ENCODE measurements at places on chromosomes 5 and 9.
A peak's percentile ranks its signal among the peaks of the same experiment; 100 is the strongest.

- DNase-seq, result no peak
Observed at GRCh38 chr9:108022246-108022935, 532.8 kb upstream of the KLF4 start.

DNA sequence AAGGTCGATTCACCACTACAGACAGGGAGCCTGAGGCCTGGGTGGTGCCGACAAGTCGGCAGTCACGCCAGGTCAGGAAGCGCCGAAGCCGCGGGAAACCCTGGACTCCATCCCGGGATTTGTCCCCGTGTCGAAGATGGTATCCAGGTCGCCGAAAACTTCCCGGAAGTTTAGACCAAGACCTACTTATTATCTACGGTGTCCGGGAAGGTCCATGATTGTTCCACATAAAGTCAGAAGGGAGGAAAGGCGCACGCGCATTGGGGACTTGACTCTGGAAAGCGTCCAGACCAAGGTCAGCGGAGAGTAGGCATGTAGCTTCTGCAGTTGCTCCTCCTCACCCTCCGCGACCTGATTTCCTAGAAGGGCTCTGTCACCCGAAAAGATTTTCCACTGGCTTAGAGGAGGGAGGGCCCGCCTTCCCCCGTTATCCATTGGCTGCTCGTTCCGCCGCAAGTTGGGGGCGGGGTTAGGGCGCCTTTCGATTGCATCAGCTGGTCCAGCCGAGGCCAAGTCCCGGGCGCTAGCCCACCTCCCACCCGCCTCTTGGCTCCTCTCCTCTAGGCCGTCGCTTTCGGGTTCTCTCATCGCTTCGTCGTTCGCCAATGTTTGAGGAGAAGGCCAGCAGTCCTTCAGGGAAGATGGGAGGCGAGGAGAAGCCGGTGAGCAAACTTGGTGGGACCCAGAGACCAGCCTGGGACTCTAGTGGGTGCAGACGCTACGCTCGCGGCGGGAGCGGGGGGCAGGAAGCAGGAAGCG is at the start of gene TARS1:
Gene TARS1, plus strand, starts transcription at position 484 of the 759 bp plus-strand sequence. Its CDS starts 122 bp downstream, at position 606.
- DNase-seq, result peak; percentile 93

DNA sequence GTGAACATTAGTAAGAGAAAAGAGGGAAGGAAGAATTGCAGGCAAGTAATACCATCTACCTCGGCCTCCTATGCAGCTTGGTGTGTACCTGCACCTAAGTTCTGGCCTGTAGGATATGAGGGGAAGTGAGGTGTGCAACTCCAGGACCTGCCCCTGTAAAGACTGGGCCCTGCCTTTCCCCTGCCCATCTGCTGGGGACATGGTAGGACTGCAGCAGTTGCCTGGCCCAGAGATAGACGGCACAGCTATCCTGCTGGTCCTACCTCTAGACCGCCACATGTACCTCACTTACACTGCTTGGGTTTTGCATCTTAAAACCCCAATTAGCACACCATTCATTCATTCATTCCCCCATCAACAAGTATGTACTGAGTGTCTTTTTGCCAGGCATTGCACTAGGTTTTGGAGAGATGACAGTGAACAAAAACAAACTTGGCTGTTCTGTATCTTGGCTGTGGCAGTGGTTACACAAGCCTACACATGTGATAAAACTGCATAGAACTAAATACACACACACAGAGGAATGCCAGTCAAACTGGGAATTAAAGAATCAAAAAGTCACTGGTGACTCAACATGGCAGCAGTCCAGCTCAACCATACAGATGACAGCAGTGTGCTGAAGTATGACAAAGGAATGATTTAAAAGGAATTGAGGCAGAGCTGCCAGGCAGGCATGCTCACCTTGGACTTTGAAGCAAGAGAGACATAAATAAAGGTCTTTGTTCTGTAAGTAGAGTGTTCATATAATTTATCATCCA is 23.3 kb upstream of the MGAT1 start:
- DNase-seq, result no peak

- no peak for DNase-seq
Observed at GRCh38 chr5:154514331-154514730, 36.3 kb upstream of the HAND1 start.

DNA sequence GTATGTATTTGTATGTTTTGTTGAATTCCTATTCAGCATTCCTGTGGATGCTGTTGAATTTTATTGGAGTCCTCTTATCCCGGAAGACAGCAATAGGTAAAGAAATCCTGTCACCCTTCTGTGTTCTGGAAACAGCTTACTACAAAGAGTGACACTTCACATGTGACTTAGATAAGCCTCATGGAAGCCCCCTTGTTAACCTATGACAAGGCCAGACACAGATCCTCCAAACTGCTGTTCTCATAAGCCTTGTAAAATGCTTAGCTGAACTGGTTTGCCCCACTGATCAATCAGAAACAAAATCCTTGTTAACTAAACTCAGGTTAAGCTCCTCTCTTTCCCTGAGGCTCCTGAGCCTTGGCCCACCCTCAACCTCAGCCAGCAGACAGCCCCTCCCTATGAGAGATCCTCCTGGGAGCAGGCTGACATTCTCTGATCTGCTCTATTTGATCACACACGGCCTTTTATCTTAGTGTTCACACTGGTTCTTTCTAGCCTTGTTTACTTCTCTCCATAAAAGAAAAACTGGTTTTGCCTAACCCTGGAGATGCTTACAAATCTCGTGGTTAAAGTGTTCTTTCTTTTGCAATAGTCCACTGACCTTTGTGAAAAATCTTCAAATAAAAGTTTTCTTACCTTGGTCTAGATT is 29.4 kb upstream of the ATP6V1G1 start:
- no peak for DNase-seq

DNA sequence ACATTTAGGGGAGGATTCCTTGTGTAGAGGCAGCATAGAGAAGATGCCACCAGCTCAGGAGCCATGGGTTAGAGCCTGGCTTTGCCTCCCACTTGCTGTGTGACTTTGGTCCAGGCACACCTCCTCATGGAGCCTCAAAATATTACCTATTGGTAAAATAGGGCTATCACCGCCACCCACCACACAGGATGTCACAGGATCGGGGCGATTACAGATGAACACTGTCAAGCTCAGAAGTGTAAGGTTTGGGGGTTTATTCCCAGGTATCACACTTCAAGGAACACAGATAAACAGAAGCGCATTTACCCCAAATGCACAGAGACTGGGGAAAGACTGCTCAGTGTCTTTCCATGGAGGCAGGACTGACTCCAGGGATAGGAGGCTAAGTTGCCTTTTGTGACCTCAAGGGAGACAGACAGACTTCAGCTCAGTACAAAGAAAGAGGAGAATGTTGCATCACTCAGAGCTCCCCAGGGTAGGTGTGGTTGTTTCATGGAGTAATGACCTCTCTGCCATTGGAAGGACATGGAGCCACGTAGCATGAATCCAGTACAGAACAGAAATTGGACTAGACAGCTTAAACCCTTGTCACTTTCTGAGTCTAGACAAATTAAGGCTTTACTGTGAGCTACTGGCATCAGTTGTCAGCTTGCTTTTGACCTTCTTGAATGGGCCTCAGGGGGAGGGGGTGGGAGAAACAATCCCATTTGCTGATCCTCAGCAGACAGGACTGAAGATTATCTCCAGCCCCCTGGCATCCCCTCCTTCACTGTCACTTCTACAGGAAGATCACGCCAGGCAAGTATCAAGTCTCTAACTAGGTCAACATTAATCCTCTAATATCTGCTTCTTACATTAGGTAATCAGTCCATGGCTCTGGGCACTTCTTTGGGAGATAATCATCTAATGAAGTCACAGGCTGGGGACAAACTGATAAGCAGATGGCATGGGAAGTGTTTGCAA is 6.5 kb downstream of the TRAF1 start:
- no peak for DNase-seq

GRCh38 chr5:50441493-50441955 is 436 bp upstream of the EMB start:
- DNase-seq, result no peak

DNA sequence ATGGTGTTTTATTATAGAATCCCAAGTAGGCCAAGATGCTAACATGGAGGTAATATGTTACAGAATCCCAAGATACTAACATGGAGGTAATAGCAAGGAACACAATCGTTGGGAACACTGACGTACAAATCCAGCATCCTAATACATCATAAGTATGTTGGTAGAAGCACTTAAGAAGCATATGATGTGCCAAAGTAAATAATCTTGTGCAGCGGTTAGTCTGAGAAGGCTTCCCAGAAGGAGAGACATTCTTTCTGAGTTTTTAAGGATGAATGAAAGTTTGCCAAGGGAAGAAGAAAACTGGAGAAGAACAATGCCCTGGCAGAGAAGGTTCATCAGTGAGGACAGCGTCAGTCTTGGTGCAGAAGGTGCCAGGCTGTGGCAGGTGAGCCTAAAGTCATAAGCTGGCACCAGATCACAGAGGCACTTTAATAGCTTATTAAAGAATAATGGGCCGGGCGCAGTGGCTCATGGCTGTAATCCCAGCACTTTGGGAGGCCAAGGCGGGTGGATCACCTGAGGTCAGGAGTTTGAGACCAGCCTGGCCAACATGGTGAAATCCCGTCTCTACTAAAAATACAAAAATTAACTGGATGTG is 294.5 kb upstream of the PIK3R1 start:
- no peak for DNase-seq

GRCh38 chr9:89137542-89138462 is 40.8 kb downstream of the SHC3 start:
- no peak for DNase-seq

DNA sequence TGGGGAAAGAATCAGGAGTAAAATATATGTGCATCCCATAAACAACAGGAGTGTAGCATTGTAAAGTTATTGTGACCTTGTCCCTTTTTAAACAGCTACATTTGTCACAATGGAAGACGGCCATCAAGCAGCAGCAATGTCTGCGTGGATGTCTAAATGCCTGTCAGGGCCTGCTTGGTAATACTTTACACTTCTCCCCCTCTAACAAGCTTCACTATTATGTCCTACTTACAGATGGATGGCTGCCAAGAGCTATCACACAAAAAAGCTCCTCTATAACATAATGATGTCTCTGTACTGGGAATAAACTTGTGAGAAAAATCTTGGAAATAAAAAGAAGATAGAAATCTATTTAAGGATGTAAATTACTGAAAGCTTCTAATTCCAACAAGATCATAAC is 213.0 kb downstream of the FBXL17 start:
- DNase-seq, result no peak

GRCh38 chr5:36156619-36157018 is 4.7 kb downstream of the SKP2 start:
- DNase-seq, result no peak

DNA sequence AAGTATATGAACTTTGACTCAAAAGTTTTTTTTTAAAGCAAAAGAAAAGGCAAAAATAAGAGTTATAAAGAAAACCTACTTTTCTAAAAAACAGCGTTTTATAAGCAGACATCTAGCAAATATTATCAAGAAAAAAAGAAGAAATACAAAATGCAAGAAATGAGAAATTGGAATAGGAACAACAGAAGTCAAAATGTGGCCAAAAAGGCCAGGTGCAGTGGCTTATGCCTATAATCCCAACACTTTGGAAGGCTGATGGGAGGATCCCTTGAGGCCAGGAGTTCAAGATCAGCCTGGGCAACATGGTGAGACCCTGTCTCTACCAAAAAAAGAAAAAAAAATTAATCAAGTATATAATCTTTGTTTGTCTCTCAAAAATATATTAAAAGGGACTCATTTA is 35.9 kb downstream of the APTX start:
- DNase-seq, result no peak

DNA sequence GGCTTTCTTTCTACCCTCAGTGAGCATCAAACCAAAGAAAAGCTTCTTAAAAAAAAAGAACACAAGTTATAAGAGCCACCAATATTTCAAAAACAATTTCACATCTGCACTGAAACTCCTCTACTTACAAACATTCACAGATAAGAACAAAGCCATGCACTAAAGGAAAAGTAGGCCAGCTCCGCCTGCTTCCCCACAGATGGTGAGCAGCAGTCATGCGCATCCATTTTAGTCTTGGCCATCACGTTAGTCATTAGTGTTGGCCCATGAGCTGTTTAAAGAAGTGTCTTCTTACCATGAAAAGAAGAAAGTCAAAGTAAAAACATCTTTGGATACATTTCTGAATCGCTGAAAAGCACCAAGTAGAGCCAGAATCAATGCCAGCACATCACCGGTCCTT is 40.0 kb upstream of the SMIM23 start:
- no peak for DNase-seq

DNA sequence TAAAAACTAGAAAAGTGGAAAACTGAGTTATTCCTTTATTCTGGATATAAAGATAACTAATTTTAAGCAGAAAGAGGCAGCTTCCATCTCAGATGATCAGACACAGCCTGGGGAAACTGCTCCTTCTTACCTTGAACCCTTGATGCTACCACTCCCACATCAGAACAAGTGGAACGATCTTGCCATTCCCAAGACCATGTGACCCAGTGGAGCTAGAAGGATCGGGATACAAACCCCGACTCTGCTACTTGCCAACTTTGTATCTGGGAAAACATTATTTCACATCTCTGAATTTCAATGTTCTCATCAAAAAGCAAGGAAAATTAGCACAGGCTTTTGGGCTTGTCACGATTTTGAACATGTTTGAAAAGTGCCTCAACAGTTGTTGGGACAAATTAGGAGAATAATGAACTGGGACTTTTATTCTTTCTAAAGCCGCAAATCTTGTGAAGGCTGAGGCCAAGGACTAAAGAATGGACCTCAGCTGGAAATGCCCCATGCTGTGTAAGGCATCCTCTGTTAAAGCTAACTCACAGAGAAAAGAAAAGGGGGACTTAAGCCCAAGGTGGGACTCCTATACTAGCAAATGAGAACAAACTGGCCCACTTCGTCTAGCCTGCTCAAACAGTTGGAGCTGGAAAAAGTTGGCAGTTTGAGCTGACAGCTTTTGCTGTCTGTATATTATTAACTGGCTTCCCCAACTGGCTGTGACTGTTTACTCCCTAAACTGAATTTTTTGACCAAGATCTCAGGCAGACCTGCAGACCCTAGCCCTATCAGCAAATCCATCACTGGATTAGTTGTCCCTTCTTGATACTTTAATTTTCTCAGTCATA is 552.3 kb downstream of the EFNA5 start:
- no peak for DNase-seq

DNA sequence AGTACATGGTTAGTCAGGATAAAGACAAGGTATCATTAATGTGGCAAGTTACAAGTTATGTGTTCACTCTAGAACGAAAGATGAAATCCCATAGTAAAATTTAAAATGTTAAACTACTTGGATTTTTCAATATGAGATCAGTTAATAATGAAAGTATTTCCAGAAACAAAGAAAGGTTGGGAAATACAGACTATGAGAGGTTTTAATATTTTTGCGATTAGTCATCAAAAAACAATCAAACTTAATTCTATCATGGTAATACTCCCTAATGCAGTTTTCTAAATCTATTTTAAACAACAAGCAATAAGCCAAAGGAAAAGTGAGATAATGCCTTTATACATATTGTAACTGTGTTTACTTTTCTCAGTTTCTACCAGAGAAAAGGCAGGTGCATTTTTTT is 10.6 kb downstream of the CDH12 start:
- no peak for DNase-seq

GRCh38 chr9:26261503-26262330 is 583.5 kb upstream of the TUSC1 start:
- no peak for DNase-seq

- DNase-seq, result no peak
Observed at GRCh38 chr5:3237276-3237868, 358.3 kb upstream of the IRX1 start.

- peak; percentile 30 for DNase-seq
Observed at GRCh38 chr5:161372682-161373344, 173.7 kb downstream of the GABRB2 start.
